Suprapubic skin (tissue), 4 donors: ENCODE measurements at places on chromosomes 1 and 21. TPM values are rescaled to one million over a fixed set of nuclear protein-coding genes. Genes with fewer than 3 reads are reported as not detected.

DNA sequence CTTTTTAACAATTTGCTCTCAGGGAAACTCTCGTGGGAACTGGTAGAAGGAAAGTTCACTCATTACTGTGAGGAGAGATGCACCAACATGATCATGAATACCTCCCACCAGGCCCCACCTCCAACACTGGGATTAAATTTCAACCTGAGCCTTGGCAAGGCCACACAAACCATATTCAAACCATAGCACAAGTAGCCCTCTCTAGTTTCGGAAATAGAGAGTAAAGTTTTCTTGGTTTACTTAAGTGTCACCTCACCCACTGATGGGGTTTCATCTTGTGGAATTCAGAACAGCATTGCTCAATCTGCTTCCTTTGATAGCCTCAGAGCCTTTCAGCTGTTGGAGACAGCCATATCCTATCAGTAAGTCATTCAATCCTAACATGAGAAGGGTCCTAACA lies 25.5 kb upstream of the CCSAP start:
- no peak overlapping the region for H3K4me3 ChIP-seq
- no peak overlapping the region for H3K27ac ChIP-seq
- peaks cover 26% of the 10 kb centered on the region for H3K27me3 ChIP-seq
- H3K36me3 ChIP-seq: no peaks in the 10 kb centered on the region

- no peaks in the 10 kb centered on the region for H3K4me1 ChIP-seq
- H3K4me3 ChIP-seq: no peak overlapping the region
- no peaks in the 10 kb centered on the region for H3K27me3 ChIP-seq
- H3K36me3 ChIP-seq: no peaks in the 10 kb centered on the region
- no peak overlapping the region for H3K27ac ChIP-seq
These were observed 1.9 kb upstream of the OR2T10 start for GRCh38 chr1:248599396-248599795.

GRCh38 chr1:5664906-5665875 lies 327.0 kb downstream of the NPHP4 start:
- peaks cover 20% of the 10 kb centered on the region for H3K27me3 ChIP-seq
- no peak for DNase-seq
- no peak overlapping the region for H3K27ac ChIP-seq
- no peaks in the 10 kb centered on the region for H3K36me3 ChIP-seq
- no peak overlapping the region for H3K4me3 ChIP-seq

- H3K4me3 ChIP-seq: no peak overlapping the region
- H3K27me3 ChIP-seq: no peaks in the 10 kb centered on the region
- H3K36me3 ChIP-seq: no peaks in the 10 kb centered on the region
- no peak for DNase-seq
These were observed 93.5 kb downstream of the MRPL39 start for GRCh38 chr21:25513810-25514209.

- H3K27ac ChIP-seq: no peak overlapping the region
- H3K27me3 ChIP-seq: no peaks in the 10 kb centered on the region
- H3K4me3 ChIP-seq: no peak overlapping the region
- H3K4me1 ChIP-seq: no peaks in the 10 kb centered on the region
These were observed 180.2 kb downstream of the PBX1 start for GRCh38 chr1:164739189-164739588.

DNA sequence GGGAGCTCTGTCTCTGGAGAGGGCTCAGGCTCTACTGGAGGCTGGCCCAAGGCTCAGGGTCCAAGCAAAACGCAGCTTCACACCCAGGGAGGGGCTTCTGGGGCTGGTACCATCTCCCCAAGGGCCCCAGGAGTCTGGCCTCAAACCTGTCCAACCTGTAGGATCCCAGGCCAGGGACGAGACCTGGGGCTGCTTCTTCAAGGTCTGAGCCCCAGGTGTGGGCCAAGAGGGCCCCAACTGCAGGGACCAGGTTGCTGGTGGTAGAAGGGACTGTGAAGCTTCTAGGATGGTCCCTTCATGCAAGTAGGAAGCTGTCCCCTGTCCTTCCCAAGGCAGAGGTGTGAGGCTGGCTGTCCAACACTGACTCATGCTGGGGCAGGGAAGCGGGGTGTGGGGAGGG lies 7.8 kb upstream of the MMEL1 start:
- H3K27me3 ChIP-seq: peaks cover 13% of the 10 kb centered on the region
- DNase-seq: no peak
- no peak overlapping the region for H3K27ac ChIP-seq
- no peak overlapping the region for H3K4me3 ChIP-seq
- H3K36me3 ChIP-seq: no peaks in the 10 kb centered on the region
- peaks cover 27% of the 10 kb centered on the region for H3K4me1 ChIP-seq

- no peaks in the 10 kb centered on the region for H3K27me3 ChIP-seq
- H3K27ac ChIP-seq: no peak overlapping the region
- no peak for DNase-seq
- H3K4me1 ChIP-seq: no peaks in the 10 kb centered on the region
These were observed 32.6 kb upstream of the FMO2 start for GRCh38 chr1:171152549-171152948.

DNA sequence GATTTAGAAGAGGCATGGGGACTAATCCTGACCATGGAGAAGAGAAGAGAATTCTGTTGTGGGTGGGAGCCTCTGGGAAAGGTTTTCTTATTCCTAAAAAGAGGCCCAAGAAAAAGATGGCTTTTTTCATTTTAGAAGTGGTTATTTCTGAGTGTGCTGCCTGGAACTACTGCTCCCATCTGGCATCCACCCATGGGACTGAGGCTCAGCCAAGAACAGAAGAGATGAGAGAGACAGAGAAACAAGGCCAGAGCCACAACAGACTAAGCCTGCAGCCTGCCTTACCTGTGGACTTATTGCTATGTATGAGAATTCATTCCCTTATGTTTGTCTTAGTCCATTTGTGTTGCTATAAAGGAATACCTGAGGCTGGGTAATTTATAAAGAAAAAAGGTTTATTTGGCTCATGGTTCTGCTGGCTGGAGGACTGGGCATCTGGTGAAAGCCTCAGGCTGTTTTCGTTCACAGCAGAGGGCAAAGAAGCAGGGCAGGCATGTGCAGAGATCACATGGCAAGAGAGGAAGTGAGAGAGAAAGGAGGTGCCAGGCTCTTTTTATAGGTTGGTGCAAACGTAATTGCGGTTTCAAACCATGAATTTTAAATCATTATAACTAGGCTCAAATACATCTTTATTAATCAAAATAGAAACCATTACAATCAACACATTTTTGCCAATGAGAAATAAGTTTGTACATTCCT lies 57.5 kb upstream of the PRDM2 start:
- no peak overlapping the region for H3K4me3 ChIP-seq
- peaks cover 4% of the 10 kb centered on the region for H3K4me1 ChIP-seq
- no peaks in the 10 kb centered on the region for H3K27me3 ChIP-seq
- H3K27ac ChIP-seq: no peak overlapping the region
- peak; percentile 63 for DNase-seq
- no peaks in the 10 kb centered on the region for H3K36me3 ChIP-seq

DNA sequence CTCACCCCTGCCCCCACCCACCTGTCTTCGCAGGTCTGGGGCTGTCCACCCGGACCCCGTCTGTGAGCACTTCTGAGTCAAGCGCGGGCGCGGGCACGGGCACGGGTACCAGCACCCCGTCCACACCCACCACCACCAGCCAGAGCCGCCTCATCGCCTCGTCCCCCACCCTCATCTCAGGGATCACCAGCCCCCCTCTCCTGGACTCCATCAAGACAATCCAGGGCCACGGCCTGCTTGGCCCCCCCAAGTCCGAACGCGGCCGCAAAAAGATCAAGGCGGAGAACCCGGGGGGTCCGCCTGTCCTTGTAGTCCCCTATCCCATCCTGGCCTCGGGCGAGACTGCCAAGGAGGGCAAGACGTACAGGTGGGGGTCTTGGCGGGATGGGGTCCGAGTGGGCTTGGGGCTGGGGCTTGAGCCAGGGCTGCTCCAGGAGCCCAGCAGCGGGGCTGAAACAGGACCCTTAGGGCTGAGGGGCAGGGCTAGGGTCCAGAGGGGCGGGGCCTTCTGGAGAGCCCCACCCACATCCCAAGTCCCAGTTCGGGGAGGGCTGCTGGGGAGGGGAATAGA lies 23.9 kb downstream of the ZNF362 start:
- peaks cover 68% of the 10 kb centered on the region for H3K36me3 ChIP-seq
- no peak overlapping the region for H3K4me3 ChIP-seq
- DNase-seq: peak; percentile 75

DNA sequence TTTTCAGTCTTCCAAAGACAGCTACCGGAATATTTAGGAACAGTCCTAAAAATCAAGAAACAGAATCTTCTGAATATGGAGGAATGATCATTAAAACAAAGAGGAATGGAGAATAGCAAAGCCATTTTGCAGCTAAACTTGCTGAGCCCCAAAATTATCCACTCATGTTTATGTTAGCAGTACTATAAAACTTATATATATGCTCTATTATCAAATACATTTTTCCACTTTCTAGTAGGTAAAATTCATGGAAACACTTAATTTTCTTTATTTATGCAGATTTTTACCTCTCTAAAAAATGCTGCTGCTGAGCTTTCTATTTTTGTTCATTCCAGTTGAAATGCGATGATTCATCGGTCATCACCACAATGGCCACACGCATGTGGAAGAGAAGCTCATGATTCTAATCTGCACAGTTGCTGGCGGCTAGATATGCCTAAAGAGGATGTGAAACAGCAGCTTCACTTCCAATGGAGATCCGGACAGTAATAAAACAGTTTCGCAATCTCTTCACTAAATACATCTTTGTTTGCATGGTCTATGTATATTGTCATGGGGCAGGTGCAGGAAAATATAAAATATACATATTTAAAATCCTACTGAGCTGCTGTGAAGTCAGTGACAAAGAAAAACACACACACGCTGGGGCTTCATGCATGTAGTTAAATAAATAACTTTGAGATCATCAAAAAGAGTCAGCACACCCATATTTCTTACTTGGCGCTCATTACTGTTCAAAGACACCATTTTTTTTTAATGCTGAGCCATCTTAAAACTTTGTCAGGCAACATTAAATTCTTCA lies 292.2 kb downstream of the SMYD3 start:
- H3K4me1 ChIP-seq: no peaks in the 10 kb centered on the region
- DNase-seq: no peak
- H3K36me3 ChIP-seq: no peaks in the 10 kb centered on the region
- no peak overlapping the region for H3K4me3 ChIP-seq
- H3K27ac ChIP-seq: no peak overlapping the region

DNA sequence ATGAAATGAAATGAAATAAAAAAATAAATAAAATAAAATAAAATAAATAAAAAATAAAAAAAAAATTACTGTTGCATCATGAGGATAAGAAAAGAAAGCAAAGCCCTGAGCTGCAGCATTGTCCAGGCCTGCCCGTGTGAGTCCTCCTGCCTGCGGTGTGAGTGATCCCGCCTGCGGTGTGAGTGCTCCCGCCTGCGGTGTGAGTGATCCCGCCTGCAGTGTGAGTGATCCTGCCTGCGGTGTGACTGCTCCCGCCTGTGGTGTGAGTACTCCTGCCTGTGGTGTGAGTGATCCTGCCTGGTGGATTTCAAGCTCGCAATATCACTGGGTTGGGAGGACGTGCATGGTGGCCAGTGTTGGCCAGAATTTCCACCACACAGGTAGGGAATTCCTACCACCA lies 22.4 kb upstream of the PTTG1IP start:
- H3K4me1 ChIP-seq: peaks cover 6% of the 10 kb centered on the region
- DNase-seq: no peak
- no peak overlapping the region for H3K4me3 ChIP-seq
- no peaks in the 10 kb centered on the region for H3K36me3 ChIP-seq

GRCh38 chr1:78667939-78668338 lies 18.3 kb downstream of the IFI44 start:
- DNase-seq: no peak
- H3K4me1 ChIP-seq: no peaks in the 10 kb centered on the region
- peaks cover 9% of the 10 kb centered on the region for H3K36me3 ChIP-seq
- no peak overlapping the region for H3K27ac ChIP-seq
- no peaks in the 10 kb centered on the region for H3K27me3 ChIP-seq

- H3K27ac ChIP-seq: no peak overlapping the region
- H3K4me3 ChIP-seq: no peak overlapping the region
- DNase-seq: no peak
- no peaks in the 10 kb centered on the region for H3K36me3 ChIP-seq
These were observed 1025.7 kb downstream of the PLA2G4A start for GRCh38 chr1:187854457-187854856.

- DNase-seq: no peak
- H3K36me3 ChIP-seq: no peaks in the 10 kb centered on the region
- peak overlapping the region; percentile 15 for H3K27ac ChIP-seq
- H3K27me3 ChIP-seq: no peaks in the 10 kb centered on the region
- peaks cover 46% of the 10 kb centered on the region for H3K4me1 ChIP-seq
These were observed 2.4 kb upstream of the PPP1R15B start for GRCh38 chr1:204414016-204414415.

DNA sequence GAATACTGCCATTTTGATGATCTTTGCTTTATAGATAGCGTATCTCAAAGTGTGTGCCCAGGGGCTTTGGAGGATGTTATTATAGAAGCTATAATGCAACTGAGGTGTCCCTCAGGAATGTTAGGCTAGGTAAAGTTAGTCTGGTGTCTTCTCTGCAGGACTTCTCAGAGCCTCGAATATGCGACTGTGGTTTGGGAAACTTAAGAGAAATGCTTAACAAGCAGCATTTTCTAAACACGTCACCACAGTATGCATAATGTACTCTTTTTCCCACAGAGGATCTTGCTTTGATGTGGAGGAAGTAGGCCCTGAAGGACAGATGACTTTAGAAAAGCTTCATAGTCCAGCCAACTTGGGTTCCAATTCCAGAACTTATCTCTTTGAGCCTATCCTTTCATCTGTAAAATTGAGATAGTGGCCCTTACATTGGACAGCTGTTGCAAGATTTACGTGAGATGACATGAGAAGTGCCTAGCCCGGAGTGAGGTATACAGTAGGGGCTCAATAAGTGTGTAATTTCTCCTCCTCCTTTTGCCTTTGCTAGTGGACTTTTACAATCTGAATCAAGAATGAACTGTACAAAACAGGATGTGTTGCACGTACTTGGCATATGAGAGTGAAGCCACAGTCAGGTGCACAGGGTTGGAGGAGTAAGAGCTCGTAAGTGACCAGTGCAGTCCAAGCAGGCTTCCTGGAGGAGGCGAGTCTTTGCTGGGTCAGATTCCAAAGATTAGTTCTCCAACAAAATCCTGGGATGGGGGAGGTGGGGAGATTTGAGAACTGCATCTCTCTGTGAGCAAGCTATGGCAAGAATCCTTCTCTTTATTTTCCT lies 29.7 kb upstream of the TRABD2B start:
- DNase-seq: peak; percentile 26

The TRIM17 gene
- 2.4 TPM for total RNA-seq

The NECAP2 gene
- total RNA-seq: 100 TPM

The NTMT2 gene
- total RNA-seq: not detected

The KRTAP15-1 gene
- total RNA-seq: not detected

The TOMM20 gene
- total RNA-seq: 112 TPM

- no peak overlapping the region for H3K4me3 ChIP-seq
- peak; percentile 35 for DNase-seq
- H3K27ac ChIP-seq: no peak overlapping the region
These were observed 99.7 kb upstream of the CD34 start for GRCh38 chr1:208010487-208011071.

The KIF17 gene
- 1.2 TPM for total RNA-seq
